ENCODE measurements at places on chromosomes 3 and 15. TPM values are rescaled to one million over a fixed set of nuclear protein-coding genes. Genes with fewer than 3 reads are reported as not detected.
A peak's percentile ranks its signal among the peaks of the same experiment; 100 is the strongest.

Gene ALAS1
- 84.7 TPM for total RNA-seq

Gene TGM5
- not detected for total RNA-seq

Gene ATOSA
- 29.4 TPM for total RNA-seq

DNA sequence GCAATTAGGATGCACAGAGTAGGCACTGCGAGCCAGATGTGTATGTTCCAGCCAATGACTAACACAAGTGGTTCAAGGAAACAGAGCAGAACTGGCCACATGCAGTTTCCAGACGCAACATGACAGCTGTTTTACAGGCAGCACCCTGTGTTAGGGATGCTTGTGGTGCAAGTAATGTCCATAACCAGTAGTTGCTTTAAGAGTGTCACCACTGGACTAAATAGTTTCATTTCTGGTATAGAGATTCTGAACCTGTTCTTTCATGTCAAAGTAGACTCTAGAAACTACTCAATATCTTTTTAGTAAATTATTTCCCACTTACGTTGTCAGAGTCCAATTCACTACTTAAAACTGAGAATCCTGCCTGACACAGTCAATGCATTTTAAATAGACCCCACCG is 14.5 kb upstream of the LPP start:
- peak; percentile 26 for DNase-seq
- no peaks in the 10 kb centered on the region for H3K36me3 ChIP-seq
- H3K4me3 ChIP-seq = no peak overlapping the region

DNA sequence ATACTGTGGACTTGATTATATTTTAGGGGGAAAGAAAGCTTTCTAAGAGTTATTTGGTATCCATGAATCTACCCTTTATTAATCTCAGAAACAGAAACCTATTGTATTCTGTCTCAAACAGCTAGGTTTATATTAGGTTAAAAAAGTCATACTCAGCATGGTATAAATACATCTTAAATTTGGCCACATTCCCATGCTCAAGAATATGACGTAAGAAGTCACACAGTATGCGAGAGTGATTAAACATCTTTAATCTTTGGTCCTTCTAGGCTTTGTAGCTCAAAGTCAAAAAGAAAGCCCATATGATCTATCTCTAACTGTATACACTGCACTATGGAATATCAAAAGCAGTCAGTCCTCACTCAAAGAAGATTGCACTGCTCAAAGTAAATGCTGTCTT is 131.4 kb downstream of the EPHA3 start:
- no peak overlapping the region for H3K4me3 ChIP-seq
- no peak for DNase-seq
- no peaks in the 10 kb centered on the region for H3K4me1 ChIP-seq

- no peak overlapping the region for H3K27ac ChIP-seq
- H3K4me1 ChIP-seq = no peaks in the 10 kb centered on the region
- H3K36me3 ChIP-seq = no peaks in the 10 kb centered on the region
- no peak for DNase-seq
- H3K4me3 ChIP-seq = no peak overlapping the region
Measured at GRCh38 chr3:86109434-86109833, 881.5 kb downstream of the VGLL3 start.

Gene ZPLD1
- 0.12 TPM for total RNA-seq

Gene CHRD
- total RNA-seq = 97.2 TPM

Gene DOCK3
- not detected for total RNA-seq

Gene PLA2G4E
- not detected for total RNA-seq

DNA sequence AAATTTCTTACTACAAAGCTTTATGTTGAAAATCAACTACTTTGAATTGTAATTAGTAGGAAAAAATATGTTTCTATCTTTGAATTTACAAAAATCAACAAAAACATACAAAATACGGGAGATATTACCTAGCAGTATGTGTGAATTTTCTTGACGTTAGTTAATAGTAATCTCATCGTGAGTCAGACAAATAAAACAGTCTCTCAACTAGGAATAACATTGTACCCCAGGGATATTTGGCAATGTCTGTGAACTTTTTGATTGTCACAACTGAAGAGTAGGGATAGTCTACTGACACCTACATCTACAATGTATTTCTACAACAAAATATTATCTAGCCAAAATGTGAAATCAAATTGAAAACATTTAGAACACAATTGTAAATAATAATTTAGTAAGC is 250.3 kb downstream of the POLQ start:
- no peak overlapping the region for H3K27ac ChIP-seq
- no peaks in the 10 kb centered on the region for H3K36me3 ChIP-seq
- no peak overlapping the region for H3K4me3 ChIP-seq
- H3K4me1 ChIP-seq = no peaks in the 10 kb centered on the region

- no peaks in the 10 kb centered on the region for H3K36me3 ChIP-seq
- H3K27ac ChIP-seq = no peak overlapping the region
- no peak for DNase-seq
- H3K4me3 ChIP-seq = no peak overlapping the region
Measured at GRCh38 chr3:59786374-59786773, 736.5 kb upstream of the CFAP20DC start.

Gene SAMD7
- total RNA-seq = not detected

- H3K27me3 ChIP-seq = no peaks in the 10 kb centered on the region
- no peak overlapping the region for H3K27ac ChIP-seq
- H3K4me1 ChIP-seq = no peaks in the 10 kb centered on the region
- no peaks in the 10 kb centered on the region for H3K36me3 ChIP-seq
Measured at GRCh38 chr3:168085491-168086119, 10.1 kb downstream of the GOLIM4 start.

Gene ACVR2B
- 4.7 TPM for total RNA-seq

DNA sequence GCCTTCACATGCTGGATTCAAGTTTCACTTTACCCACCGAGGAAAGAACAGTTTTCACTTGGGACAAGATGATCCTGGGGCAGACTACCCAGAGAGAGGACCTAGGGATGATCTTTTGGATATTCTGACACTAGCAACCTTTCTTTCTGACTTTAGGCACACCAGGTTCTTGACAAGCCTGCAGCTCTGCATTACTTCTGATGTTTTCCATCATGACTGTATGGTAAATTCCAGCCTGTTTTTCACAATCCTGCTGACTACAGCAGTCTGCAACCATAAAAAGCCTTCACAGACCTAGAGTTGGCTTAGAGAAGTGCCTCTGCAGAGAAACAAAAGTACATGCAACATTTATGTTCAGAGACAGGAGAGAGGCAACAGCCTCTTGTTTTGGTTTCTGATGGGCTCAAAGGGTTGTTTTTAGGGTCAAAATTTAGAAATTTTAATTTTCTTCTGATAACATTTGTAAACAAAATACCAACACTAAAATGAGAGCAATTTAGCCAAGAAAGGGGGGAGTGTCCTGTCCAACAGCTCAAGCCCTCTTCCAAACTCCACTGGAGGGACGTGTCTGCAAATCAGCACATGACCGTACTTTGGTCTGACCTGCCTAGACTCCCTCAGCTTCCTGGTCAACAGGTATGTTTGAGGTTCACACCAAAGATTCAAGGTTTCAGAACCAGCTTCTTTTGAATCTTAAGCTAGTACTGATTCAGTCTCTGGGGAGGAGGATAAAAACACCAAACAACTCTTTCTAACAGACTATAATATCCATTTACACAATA is 799 bp downstream of the ABI3BP start:
- H3K27me3 ChIP-seq = no peaks in the 10 kb centered on the region
- H3K27ac ChIP-seq = peak overlapping the region; percentile 25
- peak overlapping the region; percentile 18 for H3K4me3 ChIP-seq
- no peak for DNase-seq
- H3K36me3 ChIP-seq = no peaks in the 10 kb centered on the region

DNA sequence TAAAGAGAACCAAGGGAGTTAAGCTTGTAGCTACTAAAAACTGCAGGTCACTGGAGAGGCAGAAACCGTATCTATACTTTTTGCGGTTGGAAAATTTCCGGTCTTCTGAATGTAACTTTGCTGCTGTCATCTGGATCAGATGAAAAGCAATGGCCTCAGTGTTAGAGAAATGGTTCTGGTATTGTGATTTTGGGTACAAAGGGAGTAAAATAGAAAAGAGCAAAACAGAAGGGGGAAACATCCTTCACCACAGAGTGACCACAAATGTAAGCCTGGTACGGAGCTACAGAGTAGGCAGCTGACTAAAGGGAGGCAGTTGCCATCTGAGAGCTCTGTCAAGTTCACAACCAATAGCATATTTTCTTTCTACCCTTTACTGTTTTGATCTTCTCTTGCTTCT is 5.6 kb downstream of the CD96 start:
- no peaks in the 10 kb centered on the region for H3K4me1 ChIP-seq
- DNase-seq = no peak
- H3K4me3 ChIP-seq = no peak overlapping the region
- no peaks in the 10 kb centered on the region for H3K27me3 ChIP-seq
- H3K36me3 ChIP-seq = no peaks in the 10 kb centered on the region

DNA sequence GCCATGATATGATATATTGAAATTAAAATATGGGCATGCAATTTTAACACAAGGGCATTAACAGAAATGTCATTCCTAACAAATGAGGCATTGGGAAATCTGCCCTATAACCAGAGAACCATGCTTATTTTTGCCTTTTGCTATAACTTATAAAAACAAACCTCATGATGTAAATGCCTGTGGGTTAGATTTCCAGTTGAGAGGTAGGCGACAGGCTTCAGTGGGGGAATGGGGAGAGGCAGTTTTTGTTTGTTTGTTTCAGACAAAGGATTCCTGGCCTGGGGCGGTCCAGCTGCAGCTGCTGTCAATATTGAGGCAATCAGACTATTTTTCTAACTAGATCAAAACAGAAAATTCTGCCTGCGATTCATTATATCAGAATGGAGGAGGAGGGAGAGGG is 490.4 kb upstream of the CFAP20DC start:
- H3K27ac ChIP-seq = no peak overlapping the region
- no peaks in the 10 kb centered on the region for H3K36me3 ChIP-seq
- H3K27me3 ChIP-seq = no peaks in the 10 kb centered on the region
- no peak for DNase-seq

DNA sequence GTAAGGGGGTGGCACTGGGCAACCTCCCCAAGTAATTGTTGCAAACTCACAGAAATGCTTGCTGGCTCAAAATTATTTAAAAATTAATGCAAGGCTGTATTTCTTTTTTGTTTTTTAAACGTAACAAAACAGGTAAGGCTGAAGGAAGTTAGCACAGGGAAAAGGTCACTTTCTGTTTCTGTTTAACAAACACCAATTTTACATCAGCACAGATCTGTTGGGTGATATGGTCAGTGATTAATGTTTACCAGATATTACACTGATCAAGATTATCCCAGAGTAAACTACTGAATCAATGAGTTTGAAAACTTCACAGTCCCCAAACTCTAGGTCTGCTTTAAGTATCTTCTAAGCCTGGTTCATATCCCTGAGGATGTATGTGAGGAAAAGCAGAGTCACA is 558.0 kb downstream of the FOXP1 start:
- H3K27ac ChIP-seq = peak overlapping the region; percentile 85
- no peaks in the 10 kb centered on the region for H3K4me1 ChIP-seq
- no peaks in the 10 kb centered on the region for H3K36me3 ChIP-seq

Gene BNC1
- total RNA-seq = 0.12 TPM

- no peaks in the 10 kb centered on the region for H3K27me3 ChIP-seq
- H3K36me3 ChIP-seq = no peaks in the 10 kb centered on the region
- H3K4me3 ChIP-seq = no peak overlapping the region
- no peak overlapping the region for H3K27ac ChIP-seq
- no peak for DNase-seq
Measured at GRCh38 chr3:130546920-130547679, 30.1 kb downstream of the COL6A6 start.

- no peaks in the 10 kb centered on the region for H3K36me3 ChIP-seq
- H3K4me1 ChIP-seq = no peaks in the 10 kb centered on the region
- no peaks in the 10 kb centered on the region for H3K27me3 ChIP-seq
- DNase-seq = no peak
- H3K4me3 ChIP-seq = no peak overlapping the region
- H3K27ac ChIP-seq = no peak overlapping the region
Measured at GRCh38 chr3:102394517-102394916, 40.3 kb upstream of the ZPLD1 start.

DNA sequence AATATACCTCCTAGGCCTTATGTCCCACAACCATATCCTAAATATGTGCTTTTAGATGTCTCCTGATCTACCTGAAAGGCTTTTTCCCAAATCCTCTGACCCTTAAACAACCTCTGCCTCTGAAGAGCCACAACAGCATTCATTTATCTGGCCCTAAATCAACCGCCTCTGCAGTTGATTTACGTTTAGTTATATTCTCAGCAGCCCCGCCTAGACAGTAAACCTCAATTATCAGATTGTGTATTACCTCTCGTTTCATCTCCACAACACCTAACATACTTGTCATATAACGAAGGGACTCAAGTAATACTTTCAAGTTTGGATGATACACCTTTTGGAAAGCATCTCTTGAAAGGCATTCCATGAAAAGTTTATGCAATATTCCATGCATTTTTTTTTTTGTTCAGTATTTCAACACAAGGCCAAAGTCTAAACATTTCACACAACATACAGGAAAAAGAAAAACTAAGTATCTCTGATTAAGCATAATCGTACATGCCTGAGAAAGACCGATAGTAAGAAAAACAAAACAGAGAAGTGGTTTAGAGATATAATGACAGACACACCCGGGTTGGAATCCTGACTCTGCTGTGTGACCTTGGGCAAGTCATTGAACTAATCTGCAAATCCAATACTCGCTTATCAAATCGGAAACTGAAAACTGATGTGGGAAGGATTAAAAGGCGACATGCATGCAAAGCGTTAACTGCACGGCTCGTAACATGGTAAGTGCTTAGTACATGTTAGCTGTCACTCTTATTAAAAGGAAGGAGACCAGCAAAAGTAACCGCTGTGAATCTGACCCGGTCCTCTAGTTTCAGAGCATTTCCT is 778 bp downstream of the CRBN start:
- peak overlapping the region; percentile 79 for H3K27ac ChIP-seq
- no peaks in the 10 kb centered on the region for H3K27me3 ChIP-seq
- peak overlapping the region; percentile 98 for H3K4me3 ChIP-seq
- DNase-seq = no peak
- H3K36me3 ChIP-seq = peaks cover 15% of the 10 kb centered on the region
- H3K4me1 ChIP-seq = peaks cover 9% of the 10 kb centered on the region

DNA sequence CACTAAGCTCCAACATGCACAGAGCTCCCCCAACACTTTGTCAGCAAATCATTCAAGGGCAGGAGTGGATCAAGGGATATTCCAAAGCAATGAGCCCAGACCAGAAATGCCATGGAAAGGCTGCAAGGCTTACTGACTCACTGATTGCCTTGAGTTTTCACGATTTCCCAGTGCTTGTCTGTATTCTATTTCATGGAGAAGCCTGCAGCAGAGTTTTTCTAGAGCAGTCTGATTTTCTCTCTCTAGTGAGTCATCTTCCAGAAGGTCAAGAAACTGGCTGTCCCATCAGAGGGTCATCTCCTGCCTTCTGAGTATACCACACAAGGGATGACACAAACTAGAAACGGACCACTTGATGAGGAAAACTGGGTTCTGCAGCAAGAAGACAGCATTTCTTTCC is 16.5 kb downstream of the LMCD1 start:
- H3K27me3 ChIP-seq = no peaks in the 10 kb centered on the region
- H3K4me1 ChIP-seq = no peaks in the 10 kb centered on the region
- no peak overlapping the region for H3K27ac ChIP-seq
- H3K4me3 ChIP-seq = no peak overlapping the region

Gene GOLGA8N
- total RNA-seq = 6.5 TPM

All from right lobe of liver (tissue), 6 donors.